T-helper 17 cell (primary cell): ENCODE measurements at places on chromosomes 3 and 15.

- no peak for DNase-seq
These were observed 19.1 kb upstream of the XYLB start for GRCh38 chr3:38327335-38328009.

DNA sequence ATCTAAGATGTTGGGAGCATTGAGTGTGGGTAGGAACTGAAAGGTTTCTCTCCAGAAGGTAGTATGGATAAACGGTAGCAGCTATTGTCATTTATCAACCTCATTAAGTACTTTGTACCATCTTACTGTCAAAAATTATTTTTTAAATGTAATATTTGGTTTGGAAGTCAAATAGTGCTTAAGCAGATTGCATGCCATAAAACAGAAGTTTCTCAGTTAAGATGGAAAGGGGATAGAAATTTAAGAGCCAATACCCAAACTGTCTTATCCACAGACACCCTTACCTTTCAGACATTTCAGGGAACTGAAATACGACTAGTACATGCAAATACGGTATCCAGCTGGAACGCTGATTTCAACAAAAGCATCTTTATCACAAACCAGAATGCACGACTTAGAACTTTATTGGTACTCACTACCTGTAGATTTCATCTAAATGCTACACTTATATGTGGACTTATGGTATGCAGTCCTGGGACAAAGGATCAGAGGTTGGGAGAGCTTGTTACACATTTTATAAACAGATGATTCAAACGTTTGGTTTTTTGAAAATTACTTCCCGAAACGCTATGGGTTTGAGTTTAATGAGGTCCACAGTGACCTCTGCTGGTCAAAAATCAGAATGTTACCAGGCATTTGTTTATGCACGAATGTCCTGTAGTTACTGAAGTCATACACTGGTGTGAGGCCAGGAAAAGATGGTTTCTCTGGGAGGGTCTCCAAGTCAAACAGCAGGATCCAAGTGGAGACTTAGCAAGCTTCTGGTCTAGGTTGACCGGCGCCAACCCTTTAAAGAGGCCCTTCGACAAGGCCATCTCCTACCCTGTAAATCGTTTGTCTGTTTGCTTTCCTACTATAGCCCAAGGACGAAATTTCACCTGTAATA, 45.7 kb upstream of the DUT start:
- DNase-seq, result no peak

DNA sequence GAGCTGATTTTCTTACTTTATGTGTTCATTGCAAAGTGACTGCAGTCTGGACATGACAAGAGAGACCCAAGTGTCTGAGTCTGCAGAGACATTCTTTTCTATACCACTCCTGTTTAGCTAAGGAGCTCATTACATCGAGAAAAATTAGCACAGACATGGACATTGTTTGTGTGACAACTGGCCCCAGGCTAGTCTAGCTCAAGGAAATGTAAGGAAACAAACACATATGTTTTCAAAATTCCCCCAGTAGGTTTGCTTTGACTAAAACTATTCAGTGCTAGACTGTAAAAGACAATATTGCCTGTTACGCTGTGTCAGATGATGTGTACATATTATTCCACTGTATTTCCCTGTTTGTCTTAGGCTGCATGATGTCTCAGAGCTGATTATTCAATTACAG, 40.9 kb downstream of the TPRG1 start:
- no peak for DNase-seq

- no peak for DNase-seq
These were observed 10.9 kb downstream of the ITIH3 start for GRCh38 chr3:52805270-52806039.

- DNase-seq, result no peak
These were observed 56.9 kb downstream of the TJP1 start for GRCh38 chr15:29765234-29765841.

GRCh38 chr3:184258926-184259325, 2.4 kb downstream of the CAMK2N2 start:
- no peak for DNase-seq

GRCh38 chr15:80395616-80396015, 8.6 kb upstream of the ARNT2 start:
- DNase-seq, result no peak

GRCh38 chr3:112074616-112075497, 11.3 kb upstream of the C3orf52 start:
- peak; percentile 8 for DNase-seq

DNA sequence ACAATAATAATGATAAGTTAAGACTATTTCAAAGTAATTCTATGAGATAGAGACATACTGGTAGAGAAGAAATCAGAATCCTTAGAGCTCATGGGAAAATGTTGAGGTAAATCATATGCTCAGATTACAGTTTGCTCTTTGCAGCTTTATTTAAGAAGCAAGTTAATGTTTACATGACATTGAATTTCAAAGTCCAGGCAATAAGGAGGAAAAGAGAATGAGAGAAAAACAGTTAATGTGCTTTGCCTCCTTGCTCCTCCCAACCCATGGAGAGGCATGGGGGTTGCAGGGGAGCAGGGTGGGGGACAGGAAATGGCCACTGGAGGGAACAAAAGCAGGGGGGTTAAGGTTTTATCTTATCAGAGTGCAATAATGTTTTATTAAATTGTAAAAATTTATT, 42.2 kb upstream of the ZBTB38 start:
- DNase-seq, result no peak

DNA sequence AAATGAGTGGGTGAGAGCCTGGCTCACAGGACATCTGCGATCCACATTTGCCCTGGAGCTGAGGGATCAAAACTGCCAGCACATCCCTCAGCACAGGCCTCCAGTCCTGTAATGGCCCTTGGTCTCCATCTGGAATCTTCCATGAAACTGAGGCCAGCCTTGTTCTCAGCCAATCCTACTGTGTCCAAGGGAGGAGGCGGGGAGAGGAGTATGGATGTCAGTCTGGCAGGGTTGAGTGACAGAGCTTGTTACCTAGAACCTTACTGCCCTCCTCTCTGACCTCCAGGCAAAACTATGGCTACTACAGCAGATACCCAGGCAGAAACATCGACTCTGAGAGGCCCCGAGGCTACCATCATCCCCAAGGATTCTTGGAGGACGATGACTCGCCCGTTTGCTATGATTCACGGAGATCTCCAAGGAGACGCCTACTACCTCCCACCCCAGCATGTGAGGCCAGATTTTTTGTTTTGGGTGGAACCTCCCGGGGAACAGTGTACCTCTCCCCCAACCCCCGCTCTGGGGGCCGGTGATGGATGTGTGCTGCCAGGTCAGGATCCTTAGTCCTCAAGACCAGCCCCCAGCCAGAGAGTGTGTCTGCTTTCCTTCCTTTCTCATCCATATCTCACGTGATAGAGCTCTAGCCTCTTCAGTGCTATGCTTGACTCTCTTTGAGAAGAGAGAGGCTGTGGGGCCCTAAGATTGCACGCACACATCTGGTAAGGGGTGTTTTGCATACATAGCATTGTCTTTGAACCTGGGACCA, 41.3 kb downstream of the CHDH start:
- DNase-seq, result no peak

DNA sequence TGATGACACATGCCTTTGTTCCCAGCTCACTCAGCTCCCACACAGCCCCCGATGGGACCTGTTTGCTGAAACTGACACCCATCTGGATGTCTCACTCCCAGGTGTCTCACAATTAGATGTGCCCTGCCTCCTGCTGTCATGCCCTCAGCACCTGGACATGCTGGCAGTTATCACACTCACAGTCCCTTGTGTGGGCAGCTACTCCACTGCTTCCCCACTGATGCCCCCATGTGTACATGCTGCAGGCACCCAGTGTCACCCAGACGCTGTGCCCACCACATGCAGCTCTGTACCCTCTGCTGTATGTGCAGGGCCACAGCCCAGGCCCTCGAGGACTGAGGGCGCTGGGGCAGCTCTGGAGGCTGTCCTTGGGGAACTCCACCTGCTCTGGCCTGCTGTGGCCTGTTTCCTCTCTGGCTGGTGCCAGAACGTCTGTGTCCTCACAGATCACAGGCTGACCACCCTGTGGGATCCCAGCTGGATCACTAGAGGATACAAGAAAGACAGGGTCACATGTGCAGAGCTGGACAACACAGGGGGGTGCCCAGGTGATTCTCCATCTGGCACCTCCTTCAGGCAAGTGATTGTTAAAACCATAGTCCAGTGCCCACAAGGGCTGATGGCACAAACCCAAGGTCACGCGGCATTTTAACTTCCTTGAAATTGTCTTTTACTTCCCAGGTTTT, 14.0 kb downstream of the C3orf22 start:
- no peak for DNase-seq

GRCh38 chr15:38229705-38230310, 22.8 kb upstream of the SPRED1 start:
- DNase-seq, result no peak

DNA sequence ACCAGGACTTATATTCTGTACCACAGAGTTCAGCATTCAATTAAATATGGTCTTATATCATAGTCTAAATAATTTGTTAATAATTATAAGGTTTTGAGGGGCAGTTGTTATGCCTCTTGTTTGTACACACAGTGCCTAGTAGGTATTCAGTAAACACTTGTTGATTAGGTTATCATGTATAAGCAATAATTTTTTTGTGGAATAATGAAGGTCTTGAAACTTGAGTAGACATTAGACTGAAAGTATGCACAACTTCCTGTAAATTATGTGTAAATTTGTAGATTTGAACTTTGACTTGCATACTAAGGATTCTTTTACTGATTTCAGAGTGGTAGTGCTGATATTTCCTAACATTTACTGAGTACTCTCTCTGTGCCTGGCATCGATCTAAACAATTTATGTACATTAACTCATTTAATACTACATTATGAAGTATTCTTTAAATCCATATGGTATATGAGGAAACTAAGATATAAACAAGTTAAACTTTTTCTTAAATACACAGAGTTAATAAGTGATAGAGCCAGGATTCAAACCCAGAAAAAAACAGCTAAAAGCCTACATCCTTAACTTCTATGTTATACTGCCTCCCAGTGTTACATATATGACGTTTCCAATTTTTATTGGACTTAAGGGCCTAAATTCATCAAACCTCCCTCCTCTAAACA, 65.1 kb downstream of the GLCE start:
- DNase-seq, result no peak

DNA sequence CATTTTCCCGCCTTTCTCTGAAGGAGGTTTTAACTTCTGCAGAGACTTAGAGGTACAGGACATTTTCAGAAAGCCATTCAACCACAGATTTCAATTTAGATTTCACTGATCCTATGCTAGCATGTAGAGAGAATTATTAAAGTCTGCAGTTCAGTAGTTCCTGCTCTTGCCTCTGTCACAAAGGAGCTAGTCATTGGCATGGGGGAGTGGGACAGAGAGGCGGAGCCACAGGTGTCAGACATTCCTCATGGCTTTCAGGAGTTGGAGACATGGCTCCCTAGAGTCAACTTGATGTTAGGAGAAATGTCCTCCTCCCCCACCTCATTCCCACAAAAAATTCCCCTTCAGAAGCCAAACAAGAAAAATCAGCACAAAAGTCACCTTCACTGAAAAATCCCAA, 66.0 kb upstream of the SIAH2 start:
- DNase-seq, result no peak

GRCh38 chr3:66270701-66271100, 49.9 kb downstream of the SLC25A26 start:
- no peak for DNase-seq

DNA sequence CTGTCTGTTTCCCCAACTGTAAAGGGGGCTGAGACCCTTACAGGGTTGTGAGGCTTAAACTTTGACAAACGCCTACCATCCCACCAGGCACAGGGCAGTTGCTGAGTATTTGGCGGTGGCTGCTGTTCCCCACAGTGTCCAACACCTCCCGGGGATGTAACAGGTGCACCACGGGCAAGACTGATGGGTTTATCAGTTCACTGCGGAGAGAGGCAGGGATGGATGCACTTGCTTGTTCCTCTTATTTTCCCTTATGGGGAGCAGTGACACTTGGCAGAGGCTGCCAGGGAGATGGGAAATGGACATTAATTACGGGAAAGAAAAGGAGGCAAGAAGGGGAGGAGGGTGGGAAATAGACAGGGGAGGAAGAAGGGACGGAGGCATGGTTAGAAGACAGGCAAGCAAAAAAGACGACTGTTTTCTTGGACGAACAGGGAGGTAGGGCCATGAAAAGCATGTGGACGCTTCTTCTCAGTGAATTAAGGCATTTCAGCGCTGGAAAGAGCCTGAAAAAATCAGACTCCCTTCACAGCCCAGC, 16.6 kb upstream of the ADIPOQ start:
- no peak for DNase-seq

- no peak for DNase-seq
These were observed 44.7 kb upstream of the CADPS start for GRCh38 chr3:62919784-62920465.

DNA sequence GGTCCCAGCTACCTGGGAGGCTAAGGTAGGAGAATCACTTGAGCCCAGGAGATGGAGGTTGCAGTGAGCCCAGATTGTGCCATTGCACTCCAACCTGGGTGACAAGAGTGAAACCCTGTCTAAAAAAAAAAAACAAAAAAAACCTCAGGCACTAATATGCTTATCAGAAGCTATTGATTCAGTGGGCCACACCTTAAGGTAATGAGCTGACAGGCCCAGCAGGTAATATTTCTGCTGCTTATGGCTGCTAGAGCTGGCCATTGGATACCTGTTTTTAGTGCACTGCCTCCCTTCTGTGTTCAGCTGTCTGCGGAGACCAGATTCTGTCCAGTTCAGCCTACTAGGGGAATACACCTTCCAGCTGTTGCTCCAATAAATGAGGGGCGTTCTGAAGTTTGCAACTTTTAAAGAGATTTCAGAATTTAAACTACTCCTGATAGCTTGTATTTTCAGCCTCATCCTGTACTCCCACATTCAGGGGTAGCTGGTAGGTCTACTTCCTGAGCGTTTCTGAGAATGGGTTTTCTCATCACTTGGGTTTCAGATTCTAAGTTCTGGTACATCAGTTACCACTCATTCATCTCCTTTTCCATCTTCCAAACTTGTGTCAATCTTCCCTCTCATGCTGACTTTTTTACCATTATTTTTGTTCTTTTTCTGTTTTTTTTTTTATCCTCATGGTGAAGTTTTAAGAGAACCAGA, 69.0 kb downstream of the ATP11B start:
- no peak for DNase-seq

DNA sequence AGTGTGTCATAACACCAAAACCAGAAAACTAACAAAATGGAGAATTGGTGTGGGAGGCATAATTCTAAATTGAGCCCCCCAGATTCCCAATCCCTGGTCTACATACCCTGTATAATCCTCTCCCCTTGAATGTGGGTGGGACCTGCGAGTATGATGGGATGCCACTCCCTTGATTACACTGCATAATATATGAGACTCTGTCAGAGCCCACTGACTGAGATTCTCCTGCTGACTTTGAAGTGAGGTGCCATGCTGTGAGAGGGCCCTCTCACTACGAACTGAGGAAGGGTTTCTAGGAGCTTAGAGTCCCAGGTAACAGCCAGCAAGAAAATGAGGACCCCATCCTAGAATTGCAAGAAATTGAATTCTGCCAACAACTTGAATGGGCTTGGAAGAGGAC, 49.5 kb downstream of the GPR176 start:
- no peak for DNase-seq
